Colonic mucosa (tissue), 4 donors: ENCODE measurements at places on chromosomes 11 and 22. TPM values are rescaled to one million over a fixed set of nuclear protein-coding genes. Genes with fewer than 3 reads are reported as not detected.

The CNGA4 gene
- 0.12 TPM for total RNA-seq

The MS4A3 gene
- total RNA-seq, result not detected

GRCh38 chr11:82832983-82833382 lies 67.2 kb downstream of the PRCP start:
- no peak for DNase-seq

- DNase-seq, result no peak
Measured at GRCh38 chr22:30870451-30871345, 97.9 kb downstream of the MORC2 start.

- no peak for DNase-seq
Measured at GRCh38 chr22:26777156-26777801, 119.9 kb downstream of the MIAT start.

GRCh38 chr22:49093192-49093880 lies 734.3 kb downstream of the BRD1 start:
- DNase-seq, result no peak

- DNase-seq, result no peak
Measured at GRCh38 chr11:107018219-107018901, at the start of gene GUCY1A2. TSS of gene GUCY1A2 (minus strand) at chr11:107018476. CDS start at chr11:107018055, 421 bp downstream.

GRCh38 chr22:39431216-39431801 lies 25.5 kb upstream of the MGAT3 start:
- DNase-seq, result no peak

- DNase-seq, result no peak
Measured at GRCh38 chr11:5197536-5197935, 2.9 kb downstream of the OR51V1 start.

DNA sequence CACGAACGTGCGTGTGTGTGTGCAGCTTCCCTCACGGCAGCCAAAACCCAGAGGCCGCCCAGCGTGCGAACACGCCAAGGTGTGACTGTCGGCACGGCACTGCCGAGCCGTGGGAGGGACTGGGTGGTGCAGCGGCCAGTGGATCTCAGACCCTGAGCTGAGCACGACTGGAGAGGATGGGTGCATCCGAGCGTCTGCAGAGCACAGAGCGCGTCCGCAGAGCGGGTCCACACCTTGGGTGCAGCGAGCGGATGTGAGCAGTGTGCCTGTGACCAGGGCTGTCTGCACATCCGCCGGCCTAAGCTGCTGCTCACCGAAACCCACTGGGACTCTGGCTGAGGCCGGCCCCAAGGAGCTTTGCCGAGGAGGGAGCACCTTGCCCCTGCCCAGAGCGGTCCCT lies 22.7 kb downstream of the PTDSS2 start:
- DNase-seq, result no peak

GRCh38 chr11:32891657-32892354 lies 805 bp upstream of the QSER1 start:
- peak; percentile 53 for DNase-seq

- DNase-seq, result peak; percentile 92
Measured at GRCh38 chr11:62560566-62561103, 13.1 kb downstream of the EEF1G start.

DNA sequence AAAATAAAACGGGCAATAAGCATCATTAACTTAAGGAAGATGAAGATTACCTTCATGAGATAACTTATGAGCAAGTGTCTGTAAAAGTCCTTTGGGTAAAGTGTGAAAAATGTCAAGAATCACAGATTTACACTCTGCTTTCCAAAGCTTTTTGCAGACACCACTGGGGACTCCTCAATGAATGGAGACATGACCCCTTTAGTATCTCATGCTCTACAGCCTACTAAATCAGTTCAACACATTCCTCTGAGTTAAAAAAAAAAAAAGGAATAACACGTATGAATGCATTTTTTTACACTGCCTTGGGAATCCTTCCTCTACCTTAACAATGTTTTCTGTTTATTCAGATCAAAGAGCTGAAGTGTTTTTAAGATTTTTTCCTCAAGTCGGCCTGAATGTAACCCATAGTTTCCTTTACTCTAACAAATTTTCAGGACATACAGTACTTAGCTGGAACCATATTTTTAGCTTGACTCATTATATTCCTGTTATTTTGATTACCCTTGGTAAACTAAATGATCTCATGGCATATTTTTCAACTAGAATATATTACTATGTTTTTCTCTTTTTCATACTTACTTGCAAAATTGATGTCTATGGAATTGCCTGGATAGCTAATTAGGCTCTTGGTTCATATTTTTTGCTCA lies 25.9 kb upstream of the RAB30 start:
- no peak for DNase-seq

DNA sequence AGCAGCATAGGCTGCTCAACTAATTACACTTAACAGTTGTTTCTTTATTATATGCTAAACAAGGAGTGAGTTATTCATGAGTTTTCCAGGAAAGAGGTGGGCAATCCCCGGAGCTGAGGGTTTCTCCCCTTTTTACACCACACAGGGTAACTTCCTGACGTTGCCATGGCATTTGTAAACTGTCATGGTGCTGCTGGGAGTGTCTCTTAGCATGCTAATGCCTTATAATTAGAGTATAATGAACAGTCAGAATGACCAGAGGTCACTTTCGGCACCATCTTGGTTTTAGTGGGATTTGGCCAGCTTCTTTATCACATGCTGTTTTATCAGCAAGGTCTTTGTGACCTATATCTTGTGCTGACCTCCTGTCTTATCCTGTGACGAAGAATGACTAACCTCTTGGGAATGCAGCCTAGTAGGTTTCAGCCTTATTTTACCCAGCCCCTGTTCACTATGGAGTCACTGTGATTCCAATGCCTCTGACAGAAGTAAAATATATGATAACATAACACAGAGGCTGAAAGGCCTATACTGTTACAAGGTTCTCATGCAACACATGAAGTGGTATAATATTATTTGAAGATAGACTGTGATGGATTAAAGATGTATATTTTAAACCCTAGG lies 41.3 kb upstream of the RDX start:
- DNase-seq, result no peak
